SK-N-DZ (cell line): ENCODE measurements at places on chromosomes 2 and 18.

DNA sequence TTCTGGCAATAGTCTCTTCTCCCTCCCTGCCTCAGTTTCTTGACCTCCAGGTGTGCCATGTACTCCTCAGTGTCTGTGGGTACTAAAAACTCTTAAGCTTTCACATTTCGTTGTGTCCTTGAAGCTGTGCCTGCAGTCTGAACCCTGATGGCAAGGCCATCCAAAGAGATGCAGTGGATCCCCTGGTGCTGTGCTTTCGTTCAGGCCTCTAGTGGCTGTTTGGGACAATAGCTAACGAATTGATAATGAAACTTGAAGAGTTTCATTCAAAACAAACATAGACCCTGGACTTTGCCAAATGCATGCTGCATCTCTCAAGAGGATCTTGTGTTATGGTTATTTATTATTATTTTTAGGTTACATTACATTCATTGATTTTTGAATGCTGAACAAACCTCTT, 523.1 kb upstream of the FSIP2 start:
- no peak for DNase-seq

- DNase-seq, result no peak
These were observed 37.4 kb downstream of the EPAS1 start for GRCh38 chr2:46334389-46335271.

- no peak for DNase-seq
These were observed 137.4 kb downstream of the INHBB start for GRCh38 chr2:120483355-120483754.

- no peak for DNase-seq
These were observed 33.2 kb upstream of the REEP1 start for GRCh38 chr2:86370579-86370978.

DNA sequence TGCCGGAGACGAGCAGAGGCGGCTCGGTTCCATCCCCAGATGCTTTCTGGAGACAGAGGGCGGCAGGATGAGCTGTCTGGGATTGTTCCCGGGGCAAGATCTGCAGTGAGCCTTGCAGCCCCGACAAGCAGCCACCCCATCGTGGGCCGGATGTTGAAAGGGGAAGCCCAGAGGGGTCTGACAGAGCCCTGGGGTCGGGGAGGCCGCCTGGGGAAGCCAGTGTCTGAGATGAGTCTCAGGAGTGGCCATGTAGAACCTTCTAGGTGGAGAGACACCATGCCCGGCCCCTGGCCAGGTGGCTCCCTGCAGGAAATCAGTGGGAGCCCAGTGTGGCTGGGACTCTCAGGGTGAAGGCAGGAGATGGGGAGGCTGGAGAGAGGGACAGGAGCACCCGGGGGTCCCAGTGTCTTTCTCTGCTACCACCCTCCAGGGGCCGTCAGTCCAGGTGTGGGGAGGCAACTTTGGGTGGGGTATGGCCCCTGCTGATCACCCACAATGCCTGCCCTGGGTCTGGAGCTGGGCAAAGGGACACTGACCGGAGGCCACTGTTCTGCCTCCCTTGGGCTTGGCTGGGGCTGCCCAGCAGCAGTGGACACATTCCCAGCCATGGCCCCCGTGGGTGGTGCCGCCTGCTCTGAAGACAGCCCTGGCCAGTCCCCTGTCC, 128.3 kb upstream of the HS6ST1 start:
- DNase-seq, result no peak

DNA sequence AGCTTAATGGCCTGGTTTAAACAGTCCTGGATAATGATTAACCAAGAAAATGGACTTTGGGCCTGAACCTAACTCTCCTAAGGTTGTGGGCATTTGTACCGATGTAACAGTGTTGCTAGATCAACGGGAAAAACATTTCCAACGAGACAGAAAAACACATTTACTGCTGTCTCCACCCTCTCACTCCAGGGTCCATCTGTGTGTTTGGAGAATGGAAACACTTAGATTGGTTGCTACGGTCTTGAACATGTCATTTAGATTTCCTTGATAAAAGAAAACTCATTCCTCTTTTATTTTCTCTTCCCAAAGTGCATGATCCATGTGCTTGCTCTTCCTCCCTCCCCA, 88.0 kb downstream of the SOCS6 start:
- DNase-seq, result no peak
